Left lobe of liver (tissue), 2 donors: ENCODE measurements at places on chromosomes 5 and 9. TPM values are rescaled to one million over a fixed set of nuclear protein-coding genes. Genes with fewer than 3 reads are reported as not detected.

GRCh38 chr9:21656776-21657674 is 145.4 kb upstream of the MTAP start:
- DNase-seq = no peak

GRCh38 chr9:131198041-131198715 is 72.8 kb downstream of the NUP214 start:
- no peak for DNase-seq

DNA sequence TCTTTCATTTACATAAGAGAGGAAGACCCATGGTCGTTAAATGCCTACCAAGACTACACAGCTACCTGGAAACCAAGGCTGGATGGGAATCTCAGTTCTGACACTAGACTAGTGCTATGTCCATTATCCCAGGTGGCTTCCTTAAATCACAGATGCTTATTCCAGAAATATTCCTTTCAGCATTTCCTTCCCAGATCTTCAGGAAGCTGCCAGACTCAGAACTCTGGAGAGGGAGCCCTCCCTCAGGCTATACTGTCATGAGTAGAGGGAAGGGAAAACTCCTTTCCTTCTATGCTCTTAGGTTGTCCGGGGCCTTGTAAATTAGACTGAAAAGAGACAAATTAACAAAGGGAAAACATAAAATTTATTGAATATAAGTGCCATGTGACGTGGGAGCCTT is 20.8 kb downstream of the FREM1 start:
- no peak for DNase-seq

- DNase-seq = no peak
Observed at GRCh38 chr9:135815830-135816650, 91.3 kb downstream of the CAMSAP1 start.

Gene MEIKIN
- not detected for total RNA-seq

Gene DRD1
- total RNA-seq = 0.13 TPM

GRCh38 chr5:137220523-137220927 is 278.6 kb downstream of the SPOCK1 start:
- DNase-seq = no peak

GRCh38 chr9:125330587-125330986 is 69.0 kb downstream of the GAPVD1 start:
- no peak for DNase-seq

DNA sequence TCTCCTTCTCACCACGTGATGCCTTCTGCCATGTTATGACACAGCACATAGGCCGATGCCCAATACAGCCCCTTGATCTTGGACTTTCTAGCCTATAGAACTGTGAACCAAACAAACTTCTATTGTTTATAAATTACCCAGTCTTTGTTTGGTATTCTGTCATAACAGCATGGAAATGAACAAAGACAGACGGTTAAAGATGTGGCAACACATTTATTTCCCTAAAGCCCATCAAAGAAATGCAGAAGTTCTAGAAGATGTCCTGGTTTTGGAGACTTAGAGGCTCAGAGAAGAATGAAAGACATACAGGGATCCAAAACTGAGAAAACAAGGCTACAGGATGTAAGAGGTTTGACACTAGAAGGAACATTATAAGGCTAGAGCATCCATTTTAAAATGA is 600.8 kb upstream of the DAB2 start:
- no peak for DNase-seq

- no peak for DNase-seq
Observed at GRCh38 chr5:50715001-50715400, 48.6 kb downstream of the PARP8 start.

DNA sequence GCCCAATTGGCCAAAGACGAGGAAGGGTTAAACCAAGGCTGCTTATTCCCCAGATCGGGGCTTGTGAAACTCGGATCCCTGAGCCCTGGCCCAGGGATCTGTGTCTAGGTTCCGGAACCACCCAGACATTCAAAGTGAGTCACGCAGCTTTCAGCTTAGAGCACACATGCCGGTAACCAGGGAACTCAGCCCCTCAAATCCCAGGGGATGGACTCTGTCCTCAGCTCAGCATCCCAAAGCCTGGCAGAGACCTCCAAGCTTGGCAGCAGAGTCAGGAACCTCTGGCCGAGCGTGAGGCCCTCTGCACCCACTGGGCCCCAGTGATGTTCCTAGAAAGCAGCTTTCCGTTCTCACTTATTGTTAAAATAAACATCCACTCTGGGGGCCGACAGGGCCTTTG is 5.1 kb downstream of the PNPLA7 start:
- no peak for DNase-seq

Gene ADAMTS2
- total RNA-seq = 11.9 TPM

Gene SLCO6A1
- not detected for total RNA-seq

GRCh38 chr5:54404568-54404967 is 50.9 kb upstream of the HSPB3 start:
- no peak for DNase-seq

- no peak for DNase-seq
Observed at GRCh38 chr9:8143677-8144076, 344.1 kb upstream of the DMAC1 start.
